ENCODE measurements at places on chromosomes 12 and 14.

DNA sequence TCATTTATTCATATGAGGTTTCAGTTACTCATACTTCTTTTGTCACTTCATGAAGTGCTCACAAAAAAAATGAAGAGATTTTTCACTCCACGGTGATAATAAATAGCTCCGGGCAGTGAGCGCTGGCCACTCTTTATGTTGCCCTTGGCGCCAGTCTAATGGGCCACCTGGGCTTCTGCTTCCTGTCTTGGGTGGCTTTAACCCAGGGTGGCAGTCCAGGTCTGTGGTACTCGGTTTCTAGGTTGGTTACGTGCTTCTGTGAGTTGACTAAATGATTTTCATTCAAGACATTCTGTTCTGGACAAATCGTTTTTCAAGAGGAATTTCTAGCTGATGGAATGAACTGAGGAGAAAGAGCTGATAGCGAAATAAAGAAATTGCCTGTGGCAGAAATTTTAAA, 34.6 kb upstream of the NID2 start:
- no peak for DNase-seq

GRCh38 chr12:51890133-51890464, 2.2 kb downstream of the ANKRD33 start:
- peak; percentile 28 for DNase-seq

DNA sequence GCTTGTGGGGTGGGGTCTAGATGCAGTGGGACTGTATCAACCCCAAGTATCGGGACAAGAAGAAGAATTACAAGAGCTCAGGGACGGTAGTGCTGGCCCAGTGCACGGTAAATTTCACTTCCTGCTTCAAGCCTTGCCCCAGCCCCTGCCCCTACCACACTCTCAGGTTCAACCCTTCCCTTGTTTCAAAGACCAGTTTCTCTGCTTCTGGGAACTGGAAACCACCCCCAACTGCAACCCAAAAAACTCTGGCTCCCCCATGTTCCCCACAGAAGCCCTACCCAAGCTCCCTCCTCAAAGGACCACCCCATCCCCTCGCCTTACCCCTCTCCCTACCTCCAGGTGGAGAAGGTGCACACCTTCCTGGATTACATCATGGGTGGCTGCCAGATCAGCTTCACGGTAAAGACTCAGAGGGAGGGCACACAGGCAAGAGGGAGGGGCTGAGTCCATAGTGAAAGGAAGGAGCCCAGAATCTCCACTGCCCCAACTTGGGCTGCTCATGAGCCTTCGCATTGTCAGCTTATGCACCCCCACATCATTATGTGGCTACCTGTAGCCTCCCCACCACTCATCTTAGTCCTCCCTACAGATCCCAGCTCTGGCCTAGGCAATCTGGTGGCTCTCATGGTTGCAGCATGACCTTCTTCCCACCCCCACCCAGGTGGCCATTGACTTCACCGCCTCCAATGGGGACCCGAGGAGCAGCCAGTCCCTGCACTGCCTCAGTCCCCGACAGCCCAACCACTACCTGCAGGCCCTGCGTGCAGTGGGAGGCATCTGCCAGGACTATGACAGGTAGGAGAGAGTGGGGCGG, 4.3 kb downstream of the CPNE6 start:
- DNase-seq, result no peak

GRCh38 chr12:126994599-126994998, 1272.4 kb upstream of the TMEM132C start:
- no peak for DNase-seq

GRCh38 chr12:14272956-14273912, 92.2 kb upstream of the ATF7IP start:
- no peak for DNase-seq

DNA sequence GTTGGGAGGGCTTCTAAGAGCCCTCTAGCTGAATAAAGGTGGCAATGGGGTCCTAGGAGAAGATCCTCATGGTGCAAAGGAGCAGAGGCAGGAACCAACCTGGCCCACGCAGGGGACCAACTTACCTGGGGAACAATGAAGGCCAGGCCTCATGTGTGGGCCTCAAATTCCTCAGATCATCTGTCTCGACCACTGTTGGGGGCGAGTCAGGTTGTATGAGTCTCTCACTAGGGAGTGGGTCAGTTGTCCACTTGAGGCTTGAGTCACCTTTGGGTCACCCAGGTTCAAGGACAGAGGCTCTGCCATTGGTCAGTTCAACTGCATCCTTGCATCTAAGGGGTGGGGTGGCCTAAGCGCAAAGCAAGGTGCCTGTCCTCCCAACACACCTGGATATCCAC, 43.7 kb upstream of the BDKRB2 start:
- no peak for DNase-seq

DNA sequence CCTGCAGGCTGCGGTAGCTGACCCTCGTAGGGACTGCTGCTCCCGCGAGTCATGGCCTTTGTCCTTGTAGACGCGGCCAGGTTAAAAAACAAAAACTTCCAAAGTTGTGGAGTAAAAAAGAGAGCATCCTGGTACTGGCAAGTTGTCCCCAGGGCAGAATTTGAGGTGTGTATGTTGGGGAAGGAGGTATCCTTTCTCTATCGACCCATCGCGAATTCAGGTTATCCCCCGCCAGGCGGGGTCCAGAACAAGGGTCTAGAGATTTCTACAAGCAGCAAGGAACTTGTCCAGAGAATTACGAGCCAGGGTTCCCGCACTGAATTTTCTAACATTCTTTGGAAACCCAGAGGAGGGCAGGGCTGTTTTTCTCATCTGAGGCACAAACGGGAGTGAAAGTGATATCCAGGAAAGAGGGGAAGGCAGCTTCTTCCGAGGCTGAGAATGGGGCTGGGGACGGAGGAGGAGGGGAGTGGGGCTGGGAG, 16.3 kb downstream of the TBX3 start:
- no peak for DNase-seq
